CD4-positive, alpha-beta T cell treated with Interleukin-21 for 1 hour (primary cell): ENCODE measurements at places on chromosomes 16 and 17.

DNA sequence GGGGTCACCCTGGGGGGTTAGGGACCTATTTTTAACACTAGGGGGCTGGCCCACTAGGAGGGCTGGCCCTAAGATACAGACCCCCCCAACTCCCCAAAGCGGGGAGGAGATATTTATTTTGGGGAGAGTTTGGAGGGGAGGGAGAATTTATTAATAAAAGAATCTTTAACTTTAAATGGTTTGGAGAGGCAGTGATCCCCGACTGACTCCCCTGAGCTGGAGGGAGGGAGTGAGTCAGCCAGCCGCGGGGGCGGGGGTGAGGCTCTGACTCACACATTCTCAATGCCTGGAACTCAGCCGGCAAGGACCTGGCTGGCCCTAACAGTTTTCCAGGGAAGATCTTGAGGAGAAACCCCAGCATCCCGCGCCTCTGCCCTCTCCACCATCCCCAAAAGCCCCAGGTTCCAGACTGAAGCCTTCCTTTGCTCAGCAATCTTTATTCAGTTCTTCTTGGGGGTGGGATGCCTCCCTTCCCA is 1.5 kb downstream of the HCFC1R1 start:
- DNase-seq = peak; percentile 68

- no peak for DNase-seq
Observed at GRCh38 chr17:27600471-27600870, 30.5 kb upstream of the LGALS9 start.

- DNase-seq = no peak
Observed at GRCh38 chr16:48310908-48311641, 63.7 kb upstream of the ABCC11 start.

GRCh38 chr16:22924492-22924891 is 110.5 kb downstream of the HS3ST2 start:
- no peak for DNase-seq

GRCh38 chr16:23423496-23424049 is 29.4 kb downstream of the COG7 start:
- no peak for DNase-seq

DNA sequence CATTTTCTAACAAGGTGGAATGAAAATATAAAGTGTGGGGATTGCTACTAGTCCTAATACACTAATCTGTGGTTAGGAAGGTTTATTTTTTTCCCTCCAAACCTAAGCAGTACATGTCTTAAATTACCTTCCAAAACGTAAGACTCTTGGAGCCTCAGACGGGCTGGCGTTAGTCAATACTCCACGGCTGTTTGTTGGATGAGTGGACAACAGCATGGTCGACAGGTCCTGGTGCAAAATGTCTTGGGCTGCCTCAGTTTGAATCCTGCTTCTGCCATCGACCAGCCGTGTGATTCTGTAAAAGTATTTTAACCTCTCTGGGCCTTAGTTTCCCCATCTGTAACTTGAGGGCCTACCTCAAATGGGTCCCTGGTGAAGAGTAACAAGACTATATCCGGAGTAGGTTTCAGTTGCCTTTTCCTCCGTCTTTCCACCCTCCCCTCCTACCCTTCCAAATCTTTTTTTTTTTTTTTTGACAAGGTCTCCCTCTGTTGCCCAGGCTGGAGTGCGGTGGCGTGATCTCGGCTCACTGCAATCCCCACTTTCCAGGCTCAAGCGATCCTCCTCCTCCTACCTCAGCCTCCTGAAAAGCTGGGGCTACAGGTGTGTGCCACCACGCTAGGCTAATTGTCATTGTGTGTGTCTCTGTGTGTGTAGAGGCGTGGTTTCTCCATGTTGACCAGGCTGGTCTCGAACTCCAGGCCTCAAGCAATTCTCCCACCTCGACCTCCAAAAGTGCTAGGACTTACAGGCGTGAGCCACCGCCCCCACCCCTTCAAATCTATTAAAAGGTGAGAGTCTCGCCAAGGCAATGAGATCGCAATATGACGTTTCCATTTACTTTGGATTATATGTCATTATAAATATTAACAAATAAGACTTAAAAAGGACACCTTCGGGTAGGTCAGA is 5.8 kb downstream of the SCGB1C2 start:
- DNase-seq = no peak

GRCh38 chr17:32386844-32387243 is 36.9 kb downstream of the ZNF207 start:
- no peak for DNase-seq

- DNase-seq = no peak
Observed at GRCh38 chr17:77354670-77355455, 214.1 kb downstream of the SEC14L1 start.

DNA sequence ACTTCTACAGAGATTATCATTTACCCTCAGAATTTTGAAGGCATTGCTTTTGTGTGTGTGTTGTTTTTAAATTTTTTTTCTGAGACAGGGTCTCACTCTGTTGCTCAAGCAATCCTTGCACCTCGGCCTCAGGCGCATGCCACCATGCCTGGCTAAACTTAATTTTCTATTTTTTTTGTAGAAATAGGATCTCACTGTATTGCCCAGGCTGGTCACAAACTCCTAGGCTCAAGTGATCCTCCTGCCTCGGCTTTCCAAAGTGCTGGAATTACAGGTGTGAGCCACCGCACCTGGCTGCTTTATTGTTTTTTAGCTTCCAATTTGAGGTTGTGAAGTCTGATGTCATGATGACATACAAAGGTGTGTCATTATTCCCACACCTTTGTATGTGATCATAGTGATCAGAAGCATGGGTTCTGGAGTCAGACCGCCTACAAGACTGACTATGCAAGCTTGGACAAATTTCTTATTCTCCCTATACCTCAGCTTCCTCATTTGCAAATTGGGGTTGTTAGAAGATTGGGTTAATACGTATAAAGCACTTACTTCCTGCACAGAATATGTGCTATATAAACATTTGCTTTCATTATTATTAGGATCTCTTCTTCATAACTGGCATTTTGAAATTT is 5.8 kb downstream of the SEPHS2 start:
- DNase-seq = no peak

DNA sequence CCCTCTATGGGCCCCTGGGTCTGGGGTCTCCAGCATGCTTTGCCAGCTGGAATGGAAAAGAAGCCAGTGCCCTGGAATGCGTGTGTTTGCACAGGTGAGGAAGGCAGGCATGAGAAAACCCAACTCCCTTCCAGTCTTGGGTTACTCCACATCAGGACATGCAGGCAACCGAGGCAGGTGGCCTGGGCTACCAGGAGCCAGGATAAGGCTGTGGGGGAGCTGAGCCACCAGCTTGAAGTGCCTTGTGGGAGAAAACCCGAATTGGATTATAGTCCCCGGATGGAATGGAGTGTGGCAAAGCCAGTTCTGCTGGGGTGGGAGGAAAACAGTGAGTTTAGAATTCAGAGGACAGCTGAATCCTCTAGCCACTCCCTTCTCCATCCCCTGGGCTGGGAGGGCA is 7.2 kb downstream of the SRCIN1 start:
- DNase-seq = no peak

DNA sequence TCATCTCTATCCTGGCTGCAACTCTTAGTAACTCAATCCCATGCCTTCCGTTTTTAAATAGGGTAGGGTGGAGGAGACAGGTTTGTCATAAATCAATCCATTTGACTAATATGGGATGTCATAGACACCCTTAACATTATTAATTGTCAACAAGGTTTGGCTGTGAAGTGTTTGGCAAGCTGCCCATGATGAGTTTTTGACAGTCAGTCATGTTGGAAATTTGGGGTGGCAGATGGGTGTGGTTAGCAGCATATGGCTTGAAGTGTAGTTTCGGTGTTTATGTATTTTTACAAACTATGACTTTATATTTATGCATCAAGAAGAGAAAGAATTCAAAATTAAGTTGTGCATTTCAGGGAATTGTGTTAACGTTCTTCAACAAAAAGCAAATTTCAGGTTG is 221.8 kb upstream of the CDH5 start:
- DNase-seq = no peak

GRCh38 chr16:27241658-27242057 is 26.9 kb downstream of the NSMCE1 start:
- no peak for DNase-seq

DNA sequence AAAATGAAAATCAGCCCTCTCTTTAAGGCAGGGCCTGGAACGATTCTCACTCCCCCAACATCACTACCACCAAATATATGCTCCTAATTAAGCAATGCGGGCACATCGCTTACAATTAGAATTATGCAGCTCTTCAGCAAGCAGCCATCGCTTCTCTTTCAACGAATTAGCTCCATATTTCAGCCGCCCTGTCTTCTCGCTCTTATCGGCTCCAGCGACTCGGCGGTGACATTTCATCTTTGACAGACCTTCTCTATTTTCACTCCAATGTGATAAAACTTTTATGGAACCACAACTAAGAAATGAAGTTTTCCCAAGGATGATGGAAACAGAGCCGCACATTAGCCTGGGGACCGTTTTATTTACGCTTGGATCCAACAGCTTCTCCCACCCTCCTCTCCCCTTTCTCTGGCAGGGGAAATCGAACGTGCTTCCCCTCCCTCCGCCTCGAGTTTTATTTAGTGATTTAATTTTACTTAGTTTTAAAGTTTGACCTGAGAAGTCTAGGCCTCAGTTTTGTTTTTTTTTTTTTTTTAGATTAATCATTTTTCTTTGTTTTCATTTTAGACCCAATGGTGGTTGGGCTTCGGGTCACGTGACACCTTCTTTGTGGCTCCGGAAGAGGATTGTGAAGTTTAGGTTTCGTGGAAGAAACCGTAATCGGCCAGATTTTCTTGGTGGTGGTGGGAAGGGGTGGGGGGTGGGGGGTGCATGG is 3.1 kb upstream of the HOXB2 start:
- peak; percentile 60 for DNase-seq

DNA sequence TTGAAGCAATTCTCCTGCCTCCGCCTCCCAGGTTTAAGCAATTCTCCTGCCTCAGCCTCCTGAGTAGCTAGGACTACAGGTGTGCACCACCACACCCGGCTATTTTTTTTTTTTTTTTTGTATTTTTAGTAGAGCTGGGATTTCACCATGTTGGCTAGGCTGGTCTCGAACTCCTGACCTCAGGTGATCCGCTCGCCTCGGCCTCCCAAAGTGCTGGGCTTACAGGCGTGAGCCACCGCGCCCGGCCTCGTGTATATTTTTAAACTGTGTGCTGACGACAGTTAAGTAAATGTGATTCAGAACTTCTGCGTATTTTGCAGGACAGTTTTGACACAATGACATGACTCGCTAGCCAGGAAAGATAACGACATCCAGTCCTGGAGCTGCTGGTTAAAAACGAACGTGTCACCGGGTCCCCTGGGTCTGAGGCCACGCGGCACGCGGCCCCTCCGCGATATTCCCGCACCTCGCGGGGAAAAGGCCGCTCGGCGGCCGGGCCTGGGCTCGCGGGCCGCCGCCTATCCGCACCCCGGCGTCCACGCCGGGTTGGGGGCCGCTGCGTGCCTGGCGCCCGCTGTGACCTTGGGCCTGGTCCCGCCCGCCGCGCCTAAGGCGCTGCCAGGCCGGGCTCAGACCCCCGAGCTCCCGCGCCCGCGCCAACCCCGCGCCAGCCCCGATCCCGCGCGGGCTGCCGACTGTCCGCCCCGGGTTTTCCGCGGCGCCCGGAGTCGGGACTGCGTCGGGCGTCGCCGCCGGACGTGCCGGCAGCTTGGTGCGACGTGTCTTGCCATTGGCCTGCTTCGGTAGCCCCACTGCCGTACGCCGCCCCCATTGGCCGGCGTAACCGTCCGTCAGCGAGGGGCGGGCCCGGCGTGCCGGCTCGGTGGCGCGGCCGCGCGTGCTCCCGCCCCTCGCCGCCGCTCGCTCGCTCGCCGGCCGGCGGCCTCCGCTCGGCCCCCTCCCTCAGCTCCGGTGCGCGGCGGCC is at the start of gene FOXK2:
TSS of gene FOXK2 (plus strand) at position 907 of the 985 bp plus-strand sequence. CDS start 157 bp downstream, outside the sequence.
- DNase-seq = peak; percentile 96

DNA sequence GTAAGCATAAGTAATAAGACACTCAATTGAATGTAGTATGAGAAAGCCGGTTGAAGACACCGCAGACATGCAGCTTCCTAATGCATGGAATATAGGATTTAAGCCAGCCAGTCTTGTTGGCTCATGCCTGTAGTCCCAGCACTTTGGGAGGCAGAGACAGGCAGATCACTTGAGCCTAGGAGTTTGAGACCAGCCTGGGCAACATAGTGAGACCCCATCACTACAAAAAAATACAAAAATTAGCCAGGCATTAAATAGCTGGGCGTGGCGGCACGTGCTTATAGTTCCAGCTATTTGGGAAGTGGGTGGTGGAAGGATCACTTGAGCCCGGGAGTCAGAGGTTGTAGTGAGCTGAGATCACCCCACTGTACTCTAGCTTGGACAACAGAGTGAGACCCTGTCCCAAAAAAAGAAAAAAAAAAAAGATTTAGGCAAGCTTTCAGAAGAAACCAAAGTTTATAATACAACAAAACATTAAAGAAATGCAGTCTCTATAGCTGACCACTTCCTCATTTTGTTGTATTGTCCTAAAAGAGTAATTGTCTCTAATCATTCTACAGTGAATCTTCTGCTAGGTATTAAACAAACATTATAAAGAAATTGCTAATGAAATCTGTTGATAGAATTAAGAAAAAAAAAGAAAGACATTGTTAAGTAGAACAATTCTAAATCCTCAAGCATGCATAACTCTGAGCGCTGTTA is 68.6 kb upstream of the KIFC3 start:
- DNase-seq = no peak

DNA sequence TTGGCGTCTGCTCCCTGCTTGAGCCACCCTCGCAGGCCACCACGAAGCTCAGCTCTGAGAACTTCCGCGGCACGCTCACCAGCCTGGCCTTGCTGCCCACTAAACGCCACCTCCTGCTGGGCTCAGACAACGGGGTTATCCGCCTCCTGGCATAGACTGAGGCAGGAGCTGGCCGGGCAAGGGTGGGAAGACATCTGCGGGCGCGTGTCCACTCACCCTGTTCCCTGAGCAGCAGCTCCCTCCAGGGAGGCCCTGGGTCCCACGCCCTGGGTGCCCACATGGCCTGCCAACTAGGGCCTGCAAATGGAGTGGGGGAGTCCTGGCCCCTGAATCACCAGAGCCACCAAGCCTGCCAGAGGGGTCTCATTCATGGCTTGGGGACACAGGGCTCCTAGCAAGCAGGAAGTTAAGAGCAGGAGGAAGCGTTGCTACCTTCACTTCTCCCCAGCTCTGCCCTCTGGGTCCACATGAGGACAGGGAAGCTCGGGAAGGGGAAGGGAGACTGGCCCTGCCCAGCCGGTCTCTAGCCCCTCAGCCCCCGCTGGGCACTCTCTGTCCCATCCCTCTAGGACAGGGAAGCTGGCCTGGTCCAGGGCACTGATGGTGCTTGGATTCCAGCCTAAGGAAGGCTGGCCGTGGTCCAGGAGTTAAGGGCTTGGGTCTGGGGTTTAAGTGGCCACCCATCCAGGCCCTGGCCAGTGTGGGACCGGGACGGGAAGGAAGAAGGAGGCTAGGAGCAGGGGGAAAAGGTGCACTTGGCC is 5.0 kb upstream of the SERPINF2 start:
- no peak for DNase-seq
